ENCODE measurements at places on chromosomes 2 and 18.

DNA sequence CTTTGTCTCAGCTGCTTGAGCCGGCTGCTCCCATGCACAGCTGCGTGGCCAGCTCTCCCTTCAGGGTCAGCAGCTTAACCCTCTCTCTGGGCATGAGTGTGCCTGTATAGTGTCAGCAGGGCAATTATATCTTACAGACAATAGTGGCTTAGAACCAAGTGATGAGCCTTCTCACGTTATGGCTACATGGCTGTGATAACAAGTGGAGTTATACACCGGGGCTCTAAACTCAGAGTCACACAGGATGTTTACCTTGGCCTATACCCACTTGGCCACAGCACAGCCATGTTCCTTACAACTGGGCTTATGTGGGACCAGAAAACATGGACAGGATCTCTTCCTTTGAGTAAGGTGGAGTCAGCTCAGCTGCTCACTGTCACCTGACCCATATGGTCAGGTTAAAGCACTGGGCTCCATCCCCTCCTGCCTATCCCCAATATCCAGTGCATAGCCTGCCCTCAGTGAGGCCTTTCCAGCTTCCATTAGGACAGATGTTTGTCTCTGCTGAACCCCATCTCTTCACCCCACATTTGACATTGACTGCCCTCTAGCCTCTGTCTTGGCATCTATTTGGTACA lies 294.2 kb upstream of the NCKAP5 start:
- no peak for DNase-seq

GRCh38 chr18:9612215-9612830 lies 2.0 kb downstream of the PPP4R1 start:
- peak; percentile 2 for DNase-seq

- no peak for DNase-seq
These were observed 77.4 kb downstream of the DYSF start for GRCh38 chr2:71530641-71531332.

GRCh38 chr2:69491864-69492263 lies 54.6 kb upstream of the NFU1 start:
- no peak for DNase-seq

GRCh38 chr2:218898109-218898878 lies 17.6 kb downstream of the WNT10A start:
- DNase-seq: peak; percentile 65

GRCh38 chr2:177106212-177106611 lies 106.4 kb upstream of the HNRNPA3 start:
- no peak for DNase-seq

DNA sequence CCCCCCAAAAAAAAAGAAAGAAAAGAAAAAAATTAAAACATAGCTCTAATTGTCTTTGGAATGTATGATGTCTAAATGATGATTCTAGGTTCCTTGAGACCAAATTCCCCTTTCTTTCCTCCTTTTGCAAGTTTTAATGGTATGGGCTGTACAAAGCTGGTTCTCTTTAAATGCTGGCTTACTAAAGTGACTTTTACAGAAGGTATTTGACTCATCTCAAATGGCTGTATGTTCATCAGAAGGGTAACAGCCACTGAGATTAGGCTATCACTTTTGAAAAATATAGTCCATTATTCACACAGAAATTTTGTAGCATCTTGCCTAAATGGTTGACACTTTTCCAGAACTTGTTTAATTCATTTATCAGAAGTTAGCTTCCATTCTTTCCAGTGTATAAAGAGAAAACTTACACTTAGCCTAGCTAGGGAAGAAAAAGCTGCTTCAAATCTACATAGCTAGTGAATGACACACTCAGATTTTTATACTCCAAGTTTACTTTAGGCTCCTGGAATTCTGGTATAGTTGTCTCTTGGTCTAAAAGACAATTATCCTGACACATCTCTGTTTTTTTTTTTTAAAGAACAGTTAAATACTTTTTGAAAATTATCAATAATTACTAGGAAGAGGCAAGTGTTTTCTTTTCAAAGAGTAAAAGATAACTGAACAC lies 622.6 kb downstream of the LRP1B start:
- no peak for DNase-seq

DNA sequence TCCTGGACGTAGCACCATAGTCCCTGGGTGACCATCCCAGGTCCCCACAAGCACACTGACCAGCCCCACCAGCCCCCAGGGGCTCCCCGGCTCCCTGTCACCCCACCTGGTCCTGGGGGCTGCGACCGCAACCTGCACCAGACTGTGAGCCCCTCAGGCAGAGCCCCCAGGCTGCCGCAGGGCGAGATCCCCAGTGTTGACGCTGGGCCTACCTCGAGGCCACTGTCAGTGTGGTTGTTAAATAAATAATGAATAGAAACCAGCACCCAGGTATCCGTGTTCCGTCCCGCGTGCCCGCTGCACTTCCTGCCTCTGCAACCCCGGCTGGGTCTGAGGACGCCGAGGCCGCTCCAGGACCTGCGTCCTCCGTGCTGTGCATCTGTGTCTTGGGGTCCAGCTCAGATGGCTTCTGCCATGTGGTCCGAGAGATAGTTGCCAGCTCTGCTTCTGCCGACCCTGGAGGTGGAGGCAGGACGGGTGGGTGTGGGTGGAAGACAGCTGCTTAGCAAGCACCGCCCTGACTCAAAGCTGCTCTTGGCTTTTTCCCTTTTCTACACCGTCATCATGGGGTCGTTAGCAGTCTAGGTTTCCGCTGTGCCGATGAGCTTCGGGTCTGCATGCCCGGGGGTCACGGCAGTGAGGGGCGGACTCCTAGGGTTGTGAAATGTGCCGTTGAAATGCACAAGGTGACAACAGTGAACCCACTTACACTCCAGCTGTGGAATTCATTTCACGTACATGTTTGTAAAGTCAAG lies 74.2 kb downstream of the NFATC1 start:
- DNase-seq: no peak

DNA sequence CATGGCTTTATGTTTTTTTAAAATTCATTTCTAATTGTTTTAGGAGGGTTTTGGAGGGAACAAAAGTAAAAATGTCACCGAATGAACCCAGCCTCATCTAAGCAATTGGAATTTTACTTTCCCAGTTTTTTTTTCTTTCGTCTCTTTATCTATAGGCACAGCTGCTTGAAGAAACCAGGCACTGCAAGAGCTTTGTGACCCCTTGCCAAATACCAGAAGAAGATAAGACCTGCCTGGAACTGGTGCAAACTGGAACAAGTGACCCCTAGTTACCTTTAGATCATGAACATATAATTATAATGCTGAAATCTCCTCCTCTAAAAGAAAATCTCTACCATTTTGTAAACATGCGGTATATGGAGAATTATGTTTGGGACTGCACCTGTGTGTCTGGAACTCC lies 100.9 kb downstream of the TSN start:
- DNase-seq: no peak

DNA sequence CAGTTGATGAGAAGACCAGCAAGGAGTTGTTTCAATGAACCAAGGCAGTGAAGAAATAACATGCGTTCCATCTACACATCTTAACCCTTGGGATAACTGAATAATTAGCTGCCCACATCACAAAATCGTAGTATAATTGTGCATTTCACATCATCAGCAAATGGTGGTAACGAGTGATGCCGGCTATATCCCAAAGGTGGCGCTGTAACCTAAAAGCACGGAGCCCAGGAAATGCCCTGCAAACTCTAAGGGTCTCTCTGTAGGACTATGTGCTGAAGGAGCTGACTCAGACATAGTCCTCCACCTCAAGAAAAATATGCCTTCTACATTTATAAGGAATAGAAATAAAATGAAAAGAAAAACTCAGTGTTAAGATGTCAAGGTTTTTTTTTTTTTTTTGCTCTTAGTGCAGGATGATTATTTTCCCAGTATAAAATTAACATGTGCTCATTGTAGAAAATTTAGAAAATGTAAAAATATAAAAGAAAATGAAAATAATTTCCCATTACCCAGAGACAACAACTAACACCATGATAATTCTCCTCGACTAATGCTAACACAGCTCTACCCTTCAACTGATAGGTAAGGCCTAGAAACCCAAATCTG lies 23.1 kb upstream of the DSG3 start:
- DNase-seq: no peak

DNA sequence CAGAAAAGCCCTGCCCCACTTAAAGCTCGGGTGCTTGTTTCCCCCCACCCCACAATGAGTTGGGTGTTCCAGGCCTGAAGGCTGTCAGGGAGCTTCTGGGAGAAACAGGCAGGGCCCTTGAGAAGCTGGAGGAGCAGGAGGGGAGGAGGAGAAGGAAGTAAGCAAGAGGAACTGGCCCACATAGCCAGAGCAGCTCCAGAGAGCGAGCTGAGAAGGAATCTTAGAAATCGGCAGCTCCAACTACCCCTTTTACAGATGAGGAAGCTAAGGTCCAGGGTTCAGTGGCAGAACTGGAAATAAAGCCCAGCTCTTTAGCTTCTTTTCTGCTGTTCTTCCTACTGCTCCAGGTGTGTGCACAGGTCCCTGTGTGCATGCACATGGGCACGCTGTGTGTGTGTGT lies 12.7 kb upstream of the KCNK3 start:
- no peak for DNase-seq

DNA sequence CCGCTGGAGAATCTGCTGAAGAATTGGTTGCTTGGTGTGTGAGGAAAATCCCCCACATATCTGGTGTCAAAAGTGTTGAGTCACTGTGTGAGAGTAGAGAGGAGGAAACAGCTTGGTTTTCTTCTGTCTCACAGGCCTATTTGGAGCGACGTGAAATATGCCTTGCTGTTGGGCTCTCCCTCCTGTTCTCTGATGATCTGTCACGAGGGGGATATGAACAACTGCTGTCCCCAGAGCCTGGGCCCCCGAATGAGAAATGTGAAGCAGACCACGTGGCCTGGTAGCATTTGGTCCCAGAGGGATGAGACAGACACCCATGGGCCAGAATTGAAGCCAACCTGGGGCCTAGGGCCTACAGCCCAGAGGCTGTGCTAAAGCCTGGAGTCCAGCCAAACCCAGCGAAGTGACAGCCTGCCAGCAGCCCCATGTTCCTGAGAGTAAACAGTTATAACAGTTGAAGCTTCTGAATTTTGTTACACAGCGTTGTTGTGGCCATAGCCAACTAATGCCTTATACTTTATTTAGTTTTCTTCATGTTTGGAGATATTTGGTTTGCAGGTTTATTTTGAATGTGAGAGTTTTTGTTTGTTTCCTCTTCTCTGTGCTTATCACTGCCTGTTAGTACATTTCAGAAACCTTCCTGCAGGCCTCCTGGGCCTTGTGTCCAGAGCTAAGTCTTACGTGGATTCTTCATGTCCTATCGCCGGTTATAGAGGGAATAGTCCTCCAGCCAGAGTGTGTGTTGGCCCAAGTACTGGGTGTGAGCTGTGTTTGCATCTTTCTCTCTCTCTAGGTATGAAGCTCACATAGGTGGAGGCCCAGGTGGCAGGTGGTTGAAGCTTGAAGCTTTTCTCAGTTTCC lies 18.7 kb upstream of the COLEC12 start:
- DNase-seq: no peak

- DNase-seq: no peak
These were observed 46.8 kb upstream of the ITPRID2 start for GRCh38 chr2:181844551-181845290.

DNA sequence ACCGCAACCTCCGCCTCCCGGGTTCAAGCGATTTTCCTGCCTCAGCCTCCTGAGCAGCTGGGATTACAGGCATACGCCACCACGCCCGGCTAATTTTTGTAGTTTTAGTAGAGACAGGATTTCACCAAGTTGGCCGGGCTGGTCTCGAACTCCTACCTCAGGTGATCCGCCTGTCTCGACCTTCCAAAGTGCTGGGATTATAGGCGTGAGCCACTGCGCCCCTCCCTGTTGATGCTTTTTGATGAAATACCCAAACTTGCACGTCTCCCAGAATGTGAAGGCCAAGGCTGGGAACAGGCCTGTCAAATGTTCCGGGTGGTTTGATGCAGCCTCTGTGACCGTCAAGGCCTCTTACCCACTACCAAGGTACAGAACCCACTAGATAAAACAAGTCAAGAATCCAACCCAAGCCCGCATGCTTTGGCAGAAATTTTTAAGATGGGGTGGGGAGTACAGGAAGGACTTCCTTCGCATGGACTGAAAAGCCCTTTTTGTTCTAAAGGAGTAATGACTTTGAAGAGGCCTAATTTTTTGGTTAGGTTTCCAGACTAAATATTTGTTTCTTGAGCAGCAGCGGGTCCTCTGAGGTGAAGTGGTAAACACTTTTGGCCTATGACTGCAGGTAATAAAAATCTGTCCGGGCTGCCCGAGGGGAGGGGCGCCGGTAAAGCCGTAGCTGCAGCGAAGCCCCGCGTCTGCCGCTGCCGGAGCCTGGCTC lies 3.7 kb upstream of the EVX2 start:
- DNase-seq: no peak

DNA sequence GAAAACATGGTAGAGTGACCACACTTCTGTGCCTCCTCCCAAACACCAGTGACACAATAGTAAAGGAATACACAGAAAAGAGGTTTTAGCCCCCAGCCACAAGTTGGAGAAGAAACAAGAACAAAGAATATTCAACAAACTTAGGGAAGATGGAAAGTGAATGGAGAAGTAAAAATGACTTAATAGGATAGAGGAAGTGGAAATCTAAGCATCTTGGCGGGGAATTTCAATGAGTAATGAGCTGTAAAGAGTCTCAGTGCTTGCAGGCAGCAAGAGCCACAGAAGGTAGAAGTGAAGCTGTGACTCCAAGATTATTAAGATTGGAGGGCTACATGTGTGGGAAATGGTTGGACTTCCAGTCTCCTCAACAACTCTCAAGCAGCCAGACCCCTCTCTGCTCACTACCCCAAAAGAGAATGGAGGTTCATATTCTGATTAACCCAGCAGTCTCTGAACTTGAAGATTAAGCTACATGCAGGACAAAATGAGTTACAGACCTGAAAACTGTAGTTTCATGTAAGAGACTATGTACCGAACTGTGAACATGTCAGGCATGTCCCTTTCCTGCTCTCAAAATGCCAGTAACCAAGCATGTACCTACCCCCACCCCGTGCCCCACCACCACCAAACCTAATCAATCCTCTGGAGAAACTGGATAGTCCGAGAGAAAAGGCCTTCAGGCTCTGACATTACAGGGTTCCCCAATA lies 16.9 kb upstream of the HNRNPLL start:
- DNase-seq: no peak

DNA sequence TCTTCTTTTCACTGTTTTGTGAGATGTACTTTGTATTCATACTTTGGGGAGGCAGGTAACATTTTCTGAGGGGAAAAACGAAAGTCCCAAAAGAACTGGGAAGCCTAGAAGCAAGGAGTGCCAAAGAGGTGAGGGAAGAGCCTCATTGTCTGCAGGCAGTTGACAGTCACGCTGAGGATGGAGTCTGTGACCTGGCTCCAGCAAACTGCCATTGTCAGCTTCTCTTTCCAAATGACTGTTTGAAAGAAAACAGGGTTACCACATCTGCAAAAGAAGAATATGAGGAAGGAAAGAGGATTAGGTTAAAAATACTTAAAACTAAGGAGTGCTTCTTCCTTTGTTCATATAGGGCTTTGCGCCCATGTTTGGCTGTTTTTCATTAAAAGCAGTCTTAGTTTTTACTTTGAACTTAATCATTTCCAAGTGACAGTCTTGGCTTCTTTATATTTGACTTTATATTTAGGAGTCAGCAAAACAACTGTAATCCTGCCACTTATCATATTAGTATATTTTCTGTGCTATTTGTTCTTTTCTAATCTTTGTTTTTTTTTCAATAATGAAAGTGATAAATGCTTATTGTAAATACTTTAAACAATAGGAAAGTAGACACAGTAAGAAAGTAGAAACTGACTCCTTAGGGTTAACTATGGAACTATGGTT lies 35.0 kb downstream of the CERS6 start:
- no peak for DNase-seq
